ENCODE measurements at places on chromosomes 11 and 22.

GRCh38 chr11:28146123-28146751, 38.0 kb downstream of the METTL15 start:
- no peaks in the 10 kb centered on the region for H3K27me3 ChIP-seq
- H3K4me1 ChIP-seq = no peaks in the 10 kb centered on the region
- no peak overlapping the region for H3K4me3 ChIP-seq
- no peak overlapping the region for H3K27ac ChIP-seq
- no peak for DNase-seq

- H3K27ac ChIP-seq = no peak overlapping the region
- no peaks in the 10 kb centered on the region for H3K4me1 ChIP-seq
- DNase-seq = no peak
- H3K36me3 ChIP-seq = no peaks in the 10 kb centered on the region
- no peaks in the 10 kb centered on the region for H3K27me3 ChIP-seq
- H3K4me3 ChIP-seq = no peak overlapping the region
Measured at GRCh38 chr11:76700177-76701100, 29.9 kb upstream of the LRRC32 start.

- no peak overlapping the region for H3K4me3 ChIP-seq
- H3K36me3 ChIP-seq = no peaks in the 10 kb centered on the region
- H3K27me3 ChIP-seq = no peaks in the 10 kb centered on the region
- no peak for DNase-seq
- H3K4me1 ChIP-seq = no peaks in the 10 kb centered on the region
Measured at GRCh38 chr11:126544108-126545056, 188.9 kb downstream of the ST3GAL4 start.

DNA sequence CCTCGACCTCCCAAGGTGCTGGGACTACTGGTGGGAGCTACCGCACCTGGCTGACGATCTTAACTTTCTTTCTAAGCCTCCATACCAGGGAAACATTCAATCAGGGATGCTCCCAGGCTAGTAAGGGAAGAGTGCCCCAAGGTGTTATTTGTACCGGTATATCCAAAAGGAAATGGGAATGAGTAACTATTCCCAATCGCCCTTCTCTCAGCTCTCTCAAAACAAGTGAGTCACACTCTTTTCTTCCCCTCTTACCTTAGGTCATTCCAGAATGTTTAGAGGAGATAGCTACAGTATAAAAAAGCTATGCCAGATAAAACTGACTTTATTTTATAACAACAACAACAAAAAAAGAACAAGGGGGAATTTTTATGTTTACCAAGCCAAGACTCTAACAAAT, 13.7 kb downstream of the DCDC1 start:
- no peak overlapping the region for H3K4me3 ChIP-seq
- no peak for DNase-seq
- H3K4me1 ChIP-seq = no peaks in the 10 kb centered on the region
- H3K36me3 ChIP-seq = no peaks in the 10 kb centered on the region
- H3K27me3 ChIP-seq = no peaks in the 10 kb centered on the region

- H3K27ac ChIP-seq = no peak overlapping the region
- no peaks in the 10 kb centered on the region for H3K27me3 ChIP-seq
- H3K4me3 ChIP-seq = no peak overlapping the region
- no peaks in the 10 kb centered on the region for H3K36me3 ChIP-seq
Measured at GRCh38 chr11:78552881-78553280, 21.8 kb downstream of the NARS2 start.
